ENCODE measurements at places on chromosomes 11 and 22.

DNA sequence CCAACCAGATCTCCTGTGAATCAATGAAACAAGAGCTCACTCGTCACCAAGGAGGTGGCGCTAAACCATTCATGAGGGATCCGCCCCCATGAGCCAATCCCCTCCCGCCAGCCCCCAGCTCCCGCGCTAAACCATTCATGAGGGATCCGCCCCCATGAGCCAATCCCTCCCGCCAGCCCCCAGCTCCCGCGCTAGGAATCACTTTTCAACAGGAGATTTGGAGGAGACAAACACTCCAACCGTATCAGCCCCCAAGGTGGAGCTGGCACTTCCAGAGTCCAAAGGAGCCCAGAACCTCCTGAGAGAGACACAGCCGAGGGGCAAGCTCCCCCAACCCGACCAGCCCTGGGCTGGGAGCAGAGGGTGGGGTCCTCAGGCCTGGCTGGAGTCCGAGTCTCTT is 40.9 kb upstream of the PRR5 start:
- no peak for DNase-seq

GRCh38 chr11:134976551-134976950 is 564.5 kb upstream of the B3GAT1 start:
- DNase-seq, result no peak

GRCh38 chr11:115964091-115964490 is 459.9 kb upstream of the CADM1 start:
- no peak for DNase-seq

GRCh38 chr11:14320020-14320419 is 39.0 kb downstream of the RRAS2 start:
- no peak for DNase-seq

- no peak for DNase-seq
Observed at GRCh38 chr11:11432621-11433319, 79.7 kb upstream of the CSNK2A3 start.

- no peak for DNase-seq
Observed at GRCh38 chr11:69377029-69377952, 83.3 kb downstream of the MYEOV start.

DNA sequence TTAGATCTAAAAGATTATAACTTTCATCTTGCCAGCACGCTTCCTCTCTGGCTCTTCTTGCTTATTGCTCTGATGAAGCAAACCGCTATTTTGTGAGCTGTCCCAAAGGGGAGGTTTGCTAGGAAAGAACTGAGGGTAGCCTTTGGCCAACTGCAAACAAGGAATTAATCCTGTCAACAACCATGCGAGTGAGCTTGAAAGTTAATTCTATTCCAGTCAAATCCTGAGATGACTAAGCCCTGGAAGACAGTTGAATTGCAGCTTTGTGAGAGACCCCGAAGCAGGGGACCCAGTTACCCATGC is 10.3 kb upstream of the RNF141 start:
- no peak for DNase-seq

GRCh38 chr22:33255791-33256190 is 197.6 kb upstream of the SYN3 start:
- DNase-seq, result no peak

DNA sequence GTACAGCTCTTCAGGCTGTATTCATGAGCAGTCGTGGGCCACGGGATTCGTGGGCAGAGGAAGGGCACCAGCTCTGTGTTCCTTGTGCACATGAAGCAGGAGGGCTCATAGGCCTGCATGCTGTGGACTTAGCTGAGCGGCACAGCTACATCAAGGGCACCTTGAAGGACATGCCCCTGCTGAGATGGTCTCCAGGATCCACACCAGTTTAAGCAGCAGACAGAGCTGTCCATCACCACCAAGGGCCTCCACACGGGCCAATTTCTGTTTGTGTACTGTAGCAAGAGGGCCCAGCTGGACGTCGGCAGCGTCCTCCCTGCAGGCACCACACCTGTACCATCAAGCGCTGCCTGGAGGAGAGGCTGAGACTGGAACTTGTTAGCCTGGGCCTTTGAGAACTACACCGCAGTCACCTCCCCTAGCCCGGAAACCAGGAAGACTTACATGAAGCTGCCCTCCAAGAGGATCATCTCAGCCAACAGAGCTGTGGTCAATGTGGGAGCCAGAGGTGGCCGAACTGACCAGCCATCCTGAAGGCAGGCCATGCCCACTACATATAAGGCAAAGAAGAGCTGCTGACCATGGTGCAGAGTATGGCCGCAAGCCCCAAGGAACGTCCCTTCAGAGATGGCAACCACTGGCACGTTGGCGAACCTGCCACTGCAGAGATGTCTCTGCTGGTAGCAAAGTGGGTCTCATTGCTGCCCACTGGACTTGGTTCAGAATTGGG is 32.7 kb upstream of the GNB1L start:
- DNase-seq, result no peak

DNA sequence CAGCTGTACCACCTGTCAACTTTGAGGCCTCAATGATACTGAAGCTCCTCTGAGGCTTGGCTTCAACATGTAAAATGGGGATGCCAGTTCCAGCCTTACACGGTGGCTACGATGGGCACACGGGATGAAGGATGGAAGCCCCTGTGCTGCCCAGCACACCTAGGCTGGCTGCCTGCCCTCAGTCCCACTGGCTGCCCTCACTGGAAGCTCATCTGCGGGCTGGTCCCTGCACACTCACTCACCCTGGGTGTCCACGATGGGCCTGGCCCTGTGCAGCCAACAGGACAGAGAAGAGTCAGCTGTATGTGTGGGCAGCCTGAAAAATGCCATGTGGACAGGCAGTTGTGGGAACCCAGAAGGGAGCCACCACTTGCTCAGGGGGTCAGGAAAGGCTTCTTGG is 2.2 kb downstream of the YIF1A start:
- no peak for DNase-seq

DNA sequence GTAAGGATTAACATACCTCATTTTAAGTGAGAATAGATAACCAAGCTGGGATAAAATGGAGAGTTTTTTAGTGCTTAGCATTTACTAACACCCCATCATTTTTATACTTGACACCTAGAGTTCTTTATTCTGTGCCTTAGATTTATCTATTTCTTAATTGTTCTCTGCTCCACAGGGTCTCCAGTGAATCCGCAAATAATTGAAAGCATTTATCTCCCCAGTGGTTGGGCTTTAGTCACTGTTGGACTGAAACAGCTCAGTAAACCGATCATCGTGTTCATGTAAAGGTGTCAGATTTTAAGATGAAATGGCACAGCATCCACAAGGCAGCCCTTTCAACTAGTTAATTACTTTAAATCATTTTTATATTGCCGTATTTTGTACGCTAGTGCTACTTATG is 17.8 kb upstream of the GRIA4 start:
- no peak for DNase-seq

GRCh38 chr11:66641834-66642233 is 3.3 kb downstream of the RBM4 start:
- DNase-seq, result no peak

Measured in GM18507 (cell line).